ENCODE measurements at places on chromosomes 4 and X.

DNA sequence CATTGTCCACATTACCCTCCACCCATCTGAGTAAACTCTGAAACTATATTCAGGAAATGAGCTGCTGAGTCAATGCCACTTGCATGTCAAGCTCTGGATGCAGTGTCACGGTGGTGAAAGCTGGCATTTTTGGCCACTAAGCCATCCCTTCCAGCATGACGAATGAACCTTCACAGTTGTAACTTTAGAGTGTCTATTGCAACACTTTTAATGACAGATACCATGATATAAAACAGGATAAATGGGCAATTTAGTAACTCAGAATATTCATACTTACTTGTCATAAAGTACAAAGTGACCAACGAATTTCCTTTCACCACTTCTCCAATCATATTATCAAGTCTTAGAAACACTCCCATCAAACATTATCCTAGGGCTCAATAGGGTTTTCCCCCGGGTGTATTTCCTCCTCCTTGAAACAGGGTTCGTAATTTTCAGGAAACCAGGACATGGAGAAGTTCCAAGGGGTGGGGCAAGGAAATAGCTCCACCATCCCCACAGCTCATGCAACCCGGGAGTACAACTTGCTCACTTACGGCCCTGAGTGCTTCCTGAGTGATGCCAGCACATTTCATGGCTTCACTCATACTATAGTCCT, 73.1 kb downstream of the MTHFD2L start:
- DNase-seq, result no peak

- no peak for DNase-seq
Measured at GRCh38 chr4:187541666-187542065, 453.9 kb upstream of the ZFP42 start.

DNA sequence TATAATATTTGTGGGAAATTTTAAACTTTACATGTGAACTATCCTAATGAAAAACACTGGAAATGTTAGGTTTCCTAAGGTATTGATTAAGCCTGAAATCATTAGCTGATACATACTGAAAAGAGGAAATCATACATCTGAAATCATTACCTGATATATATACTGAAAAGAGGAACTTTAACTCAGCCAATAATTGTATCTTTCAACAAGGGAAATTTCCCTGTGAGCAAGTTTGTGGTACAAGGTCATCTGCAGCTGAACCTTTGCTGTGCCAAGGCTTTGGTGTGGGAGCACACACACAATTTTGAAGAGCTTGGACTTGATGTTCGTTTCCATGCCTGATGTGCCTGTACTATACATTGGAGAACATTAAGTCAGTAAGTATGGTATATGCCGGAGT, 131.9 kb upstream of the USP9X start:
- DNase-seq, result no peak

- DNase-seq, result no peak
Measured at GRCh38 chr4:74364652-74365491, at the start of gene EREG. Gene EREG (plus strand): TSS chr4:74365145. CDS start chr4:74365309, 164 bp downstream.

DNA sequence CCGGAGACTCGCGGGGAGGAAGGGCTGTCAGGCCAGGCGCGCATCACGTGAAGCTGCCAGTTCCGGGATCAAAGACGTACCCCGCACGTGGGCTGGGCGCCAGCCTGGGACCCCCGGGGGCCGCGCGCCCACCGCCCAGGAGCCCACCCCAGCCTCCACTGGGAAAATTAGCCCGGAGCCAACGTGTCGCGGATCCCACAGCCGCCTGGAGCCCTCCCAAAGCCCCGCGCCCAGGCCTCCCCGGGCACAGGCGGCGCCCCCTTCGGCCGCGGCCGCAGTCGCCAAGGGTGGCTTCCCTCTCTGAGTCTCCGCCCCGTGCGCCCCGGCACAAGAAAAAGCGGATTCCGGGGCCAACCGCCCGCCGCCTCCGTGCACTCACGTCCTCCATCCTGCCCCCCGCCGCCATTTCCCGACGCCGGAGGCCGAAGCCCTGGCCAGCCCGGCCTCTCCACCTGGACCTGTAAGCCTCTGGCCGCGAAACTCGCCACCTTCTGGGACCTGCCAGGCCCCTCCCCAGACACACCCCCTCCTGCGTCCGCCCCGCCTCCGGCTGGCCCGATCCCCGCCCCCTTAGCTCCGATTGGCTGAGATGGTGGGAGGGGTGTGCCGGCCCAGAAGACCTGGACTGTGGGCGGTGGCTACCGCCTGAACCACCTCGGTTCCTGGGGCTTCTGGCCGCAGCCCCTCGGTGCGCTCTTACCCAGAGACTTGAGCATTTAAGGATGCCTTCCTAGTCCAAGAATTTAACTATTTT, at the start of gene TMEM192:
Gene TMEM192, minus strand, starts transcription at position 493 of the 754 bp plus-strand sequence. Its CDS starts 87 bp downstream, at position 406.
- DNase-seq, result peak; percentile 90

All from OCI-LY7 (cell line).